ENCODE measurements at places on chromosomes 16 and 17. TPM values are rescaled to one million over a fixed set of nuclear protein-coding genes. Genes with fewer than 3 reads are reported as not detected.

Gene UNC13D
- total RNA-seq, result 8.4 TPM

DNA sequence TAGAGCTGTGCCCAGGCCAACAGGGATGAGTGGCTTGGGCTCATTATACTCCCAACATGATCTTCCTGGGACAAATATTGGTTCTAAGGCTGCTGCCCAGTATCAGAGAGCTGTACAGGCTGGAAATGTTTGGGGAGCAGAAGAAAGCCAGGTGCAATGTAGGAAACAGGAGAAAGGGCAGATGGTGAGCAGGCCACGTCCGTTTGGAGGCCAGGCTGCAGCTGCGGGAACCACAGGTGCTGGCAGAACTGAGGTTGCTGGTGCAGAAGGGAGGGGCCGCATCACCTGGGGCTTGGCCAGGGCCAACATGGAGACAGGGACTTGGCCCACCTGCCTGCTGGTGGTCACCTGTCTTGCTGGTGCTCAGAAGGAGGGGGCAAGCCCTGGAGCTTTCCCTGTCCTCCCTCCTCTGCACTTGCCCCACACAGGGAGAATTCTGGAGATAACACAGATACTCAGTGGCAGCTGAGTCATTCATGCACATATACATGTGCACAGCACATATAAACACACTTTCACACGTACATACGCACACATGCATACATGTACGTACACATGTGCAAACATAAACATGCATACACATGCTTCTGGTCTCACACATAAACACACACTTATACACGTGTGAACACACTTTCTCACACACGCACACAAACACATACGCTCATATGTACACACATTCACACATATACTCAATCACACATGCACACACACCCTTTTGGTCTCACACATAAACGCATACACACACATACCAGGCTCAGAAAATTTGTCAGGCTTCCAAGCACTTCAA, 67.7 kb downstream of the WSCD1 start:
- no peaks in the 10 kb centered on the region for H3K27me3 ChIP-seq
- H3K4me1 ChIP-seq, result peaks cover 25% of the 10 kb centered on the region
- DNase-seq, result no peak

- peaks cover 2% of the 10 kb centered on the region for H3K4me1 ChIP-seq
- no peak overlapping the region for H3K27ac ChIP-seq
- H3K27me3 ChIP-seq, result no peaks in the 10 kb centered on the region
- no peak overlapping the region for H3K4me3 ChIP-seq
Measured at GRCh38 chr17:18191236-18191667, 7.6 kb downstream of the ALKBH5 start.

DNA sequence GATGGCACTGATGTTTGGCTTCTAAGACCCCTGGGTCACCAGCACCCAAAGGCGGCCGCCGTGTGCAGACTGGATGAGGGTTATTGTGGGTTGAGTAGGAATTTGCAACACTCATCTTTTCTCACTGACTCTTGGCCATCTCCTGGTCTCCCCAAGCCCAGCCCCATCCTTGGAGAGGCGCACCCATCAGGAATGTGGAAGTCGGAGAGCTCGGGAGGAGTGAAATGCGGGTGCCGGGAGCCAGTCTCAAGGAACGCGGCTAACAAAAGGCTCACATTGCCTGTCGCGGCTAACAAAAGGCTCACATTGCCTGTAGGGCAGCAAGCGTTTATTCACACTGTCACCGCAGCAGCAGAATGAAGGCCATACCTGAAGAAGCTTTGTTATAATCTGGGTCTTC, 248.6 kb downstream of the FOXL1 start:
- H3K27ac ChIP-seq, result no peak overlapping the region
- no peaks in the 10 kb centered on the region for H3K36me3 ChIP-seq
- peaks cover 13% of the 10 kb centered on the region for H3K4me1 ChIP-seq
- no peak overlapping the region for H3K4me3 ChIP-seq

DNA sequence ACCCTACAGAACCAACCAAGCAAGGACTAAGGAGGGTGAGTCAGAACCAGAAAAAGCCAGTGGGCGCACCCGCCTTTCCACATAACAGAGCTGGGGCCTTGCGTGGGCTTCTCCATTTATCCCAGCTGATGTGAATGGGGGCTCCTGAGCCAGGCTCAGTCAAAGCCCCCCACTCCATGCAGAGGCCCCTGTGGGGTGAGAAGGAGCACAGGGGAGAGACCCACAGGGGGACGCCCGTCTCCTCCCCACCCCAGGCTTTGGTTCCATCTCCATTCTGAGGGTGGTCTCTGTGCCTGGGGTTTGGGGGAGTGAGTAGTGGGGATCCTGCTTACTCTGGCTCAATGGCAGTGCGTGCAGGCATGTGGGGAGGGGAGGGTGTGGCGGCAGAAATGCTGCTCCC, 210.1 kb upstream of the TNRC6C start:
- no peak overlapping the region for H3K4me3 ChIP-seq
- H3K27me3 ChIP-seq, result peaks cover 4% of the 10 kb centered on the region

DNA sequence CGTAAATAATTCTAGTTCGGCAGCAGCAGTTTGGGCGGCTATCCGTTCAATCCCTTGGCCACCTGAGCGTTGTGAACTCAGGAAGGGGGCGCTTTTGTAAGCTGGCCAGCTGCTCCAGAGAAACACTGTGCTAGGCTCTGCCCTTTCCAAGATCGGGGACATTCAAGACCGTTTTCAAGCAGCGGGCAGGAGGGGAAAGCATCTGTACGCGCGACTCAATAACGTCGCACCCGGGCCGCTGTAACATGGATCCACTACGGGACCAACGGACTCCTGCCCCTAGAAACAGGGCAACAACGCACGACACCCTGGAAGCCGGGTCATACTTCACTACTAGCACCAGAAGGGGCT, 463 bp downstream of the TOP2A start:
- DNase-seq, result no peak
- peak overlapping the region; percentile 97 for H3K4me3 ChIP-seq
- peaks cover 2% of the 10 kb centered on the region for H3K4me1 ChIP-seq
- H3K27me3 ChIP-seq, result no peaks in the 10 kb centered on the region
- H3K27ac ChIP-seq, result peak overlapping the region; percentile 55
- H3K36me3 ChIP-seq, result peaks cover 21% of the 10 kb centered on the region

DNA sequence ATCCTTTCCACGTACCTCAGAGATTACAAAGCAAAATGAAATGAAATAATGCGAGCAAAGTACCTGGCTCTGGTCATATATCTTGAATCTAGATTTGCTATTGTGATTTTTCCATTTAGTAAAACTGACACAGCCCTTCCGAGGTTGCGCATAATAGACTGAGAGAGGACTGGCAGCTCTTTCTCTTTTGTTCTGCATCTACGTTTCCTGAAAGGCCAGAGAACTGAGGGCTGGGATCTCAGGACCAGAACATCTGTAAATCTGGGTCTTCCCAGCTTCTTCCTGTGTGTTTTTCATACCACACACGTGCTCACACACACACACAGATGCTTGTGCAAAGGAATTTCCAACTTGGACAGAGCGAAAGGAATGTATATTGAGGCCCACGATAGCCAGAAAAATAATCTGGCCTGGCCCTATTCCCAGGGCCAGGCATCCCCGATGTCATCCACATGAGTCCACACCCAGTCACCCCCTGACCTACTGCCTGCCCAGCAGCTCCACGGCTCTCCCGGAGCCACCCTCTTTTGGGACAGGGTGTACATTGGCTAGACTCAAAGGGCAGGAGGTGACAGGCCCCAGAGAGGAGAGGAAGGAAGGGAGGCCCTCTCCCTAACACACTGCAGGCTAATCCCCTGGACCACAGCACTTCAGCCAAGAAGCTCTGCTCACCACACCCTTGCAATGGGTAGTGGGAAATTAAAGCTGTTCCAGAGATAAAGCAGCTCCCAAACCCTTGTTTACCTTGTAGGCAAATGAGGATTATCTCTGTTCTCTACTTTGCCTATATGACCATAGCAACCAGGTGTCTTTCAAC, 41.8 kb downstream of the NOL11 start:
- no peaks in the 10 kb centered on the region for H3K27me3 ChIP-seq
- no peaks in the 10 kb centered on the region for H3K4me1 ChIP-seq
- H3K27ac ChIP-seq, result no peak overlapping the region
- DNase-seq, result no peak
- H3K4me3 ChIP-seq, result no peak overlapping the region

Gene SMPD3
- total RNA-seq, result 1.3 TPM

Gene USP31
- 19.0 TPM for total RNA-seq

- H3K4me1 ChIP-seq, result peaks cover 7% of the 10 kb centered on the region
- no peak for DNase-seq
- H3K36me3 ChIP-seq, result no peaks in the 10 kb centered on the region
- H3K27ac ChIP-seq, result no peak overlapping the region
- peaks cover 29% of the 10 kb centered on the region for H3K27me3 ChIP-seq
- peak overlapping the region; percentile 33 for H3K4me3 ChIP-seq
Measured at GRCh38 chr16:88939972-88940861, 36.8 kb downstream of the CBFA2T3 start.

Gene EMP2
- 22.6 TPM for total RNA-seq

GRCh38 chr17:12290207-12290606, 269.5 kb downstream of the MAP2K4 start:
- DNase-seq, result no peak
- H3K4me1 ChIP-seq, result no peaks in the 10 kb centered on the region
- no peak overlapping the region for H3K4me3 ChIP-seq
- no peaks in the 10 kb centered on the region for H3K36me3 ChIP-seq
- no peak overlapping the region for H3K27ac ChIP-seq

GRCh38 chr16:6247775-6248174, 1084.9 kb upstream of the RBFOX1 start:
- H3K36me3 ChIP-seq, result no peaks in the 10 kb centered on the region
- no peak overlapping the region for H3K4me3 ChIP-seq
- no peaks in the 10 kb centered on the region for H3K4me1 ChIP-seq
- DNase-seq, result peak; percentile 8

DNA sequence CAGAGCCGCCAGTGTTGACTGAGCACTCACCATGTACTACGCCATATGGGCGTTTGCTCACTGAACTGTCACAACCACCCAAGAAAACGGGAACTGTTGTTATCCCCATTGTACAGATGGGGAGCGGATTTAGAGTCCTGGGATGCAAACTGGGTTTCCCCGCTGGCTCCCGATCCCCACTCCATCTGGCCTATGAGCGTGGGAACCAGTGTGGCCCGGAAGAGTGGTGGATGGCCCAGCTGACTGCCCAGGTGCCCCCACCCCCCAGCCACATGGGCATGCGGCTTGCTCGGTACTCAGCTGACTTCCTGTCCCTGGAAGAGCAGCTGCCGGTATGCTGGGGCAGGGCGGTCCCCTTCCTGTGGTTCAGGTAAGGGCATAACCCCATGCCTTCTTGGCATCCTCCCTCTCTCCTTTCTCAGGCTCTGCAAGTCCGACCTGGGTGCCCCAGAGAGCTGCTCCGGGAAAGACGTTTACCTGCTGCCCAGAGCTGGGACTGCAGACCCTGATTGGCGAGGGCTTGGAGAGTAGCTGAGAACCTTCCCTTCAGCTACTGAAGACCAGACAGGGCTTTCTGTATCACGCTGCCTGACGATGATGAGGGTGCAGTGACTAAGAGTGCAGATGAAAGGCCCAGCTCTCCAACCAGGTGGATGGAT, 16.2 kb downstream of the SOCS3 start:
- no peak for DNase-seq
- no peaks in the 10 kb centered on the region for H3K36me3 ChIP-seq
- H3K27me3 ChIP-seq, result peaks cover 5% of the 10 kb centered on the region
- no peak overlapping the region for H3K27ac ChIP-seq
- no peak overlapping the region for H3K4me3 ChIP-seq

DNA sequence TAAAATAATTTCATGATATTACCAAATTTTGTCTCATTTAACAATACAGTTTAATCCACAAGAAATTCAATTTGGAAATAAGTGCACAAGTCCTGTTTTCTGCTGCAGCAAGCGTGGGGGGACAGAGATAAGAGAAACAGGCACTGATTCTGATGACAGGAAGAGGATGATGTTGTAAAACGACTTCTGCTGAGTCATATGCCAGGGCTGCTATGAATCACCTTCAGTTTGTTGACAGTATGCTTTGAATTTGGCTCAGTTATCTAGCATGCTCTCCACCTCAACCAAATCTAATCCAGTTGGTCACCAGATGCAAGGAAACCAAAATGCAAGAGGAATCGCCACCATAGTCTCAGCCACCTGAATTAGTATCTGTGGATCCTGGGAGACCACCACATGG, 244.1 kb upstream of the MON1B start:
- no peak for DNase-seq
- 0 out of 2 replicates have a peak, but pooled peaks cover 3% of the 10 kb centered on the region for H3K4me1 ChIP-seq
- no peak overlapping the region for H3K4me3 ChIP-seq
- no peaks in the 10 kb centered on the region for H3K36me3 ChIP-seq
- H3K27ac ChIP-seq, result no peak overlapping the region

GRCh38 chr17:79788989-79789942, 7.6 kb downstream of the CBX8 start:
- H3K4me3 ChIP-seq, result peak overlapping the region; percentile 18
- no peak overlapping the region for H3K27ac ChIP-seq
- peaks cover 39% of the 10 kb centered on the region for H3K4me1 ChIP-seq
- peaks cover 7% of the 10 kb centered on the region for H3K36me3 ChIP-seq

DNA sequence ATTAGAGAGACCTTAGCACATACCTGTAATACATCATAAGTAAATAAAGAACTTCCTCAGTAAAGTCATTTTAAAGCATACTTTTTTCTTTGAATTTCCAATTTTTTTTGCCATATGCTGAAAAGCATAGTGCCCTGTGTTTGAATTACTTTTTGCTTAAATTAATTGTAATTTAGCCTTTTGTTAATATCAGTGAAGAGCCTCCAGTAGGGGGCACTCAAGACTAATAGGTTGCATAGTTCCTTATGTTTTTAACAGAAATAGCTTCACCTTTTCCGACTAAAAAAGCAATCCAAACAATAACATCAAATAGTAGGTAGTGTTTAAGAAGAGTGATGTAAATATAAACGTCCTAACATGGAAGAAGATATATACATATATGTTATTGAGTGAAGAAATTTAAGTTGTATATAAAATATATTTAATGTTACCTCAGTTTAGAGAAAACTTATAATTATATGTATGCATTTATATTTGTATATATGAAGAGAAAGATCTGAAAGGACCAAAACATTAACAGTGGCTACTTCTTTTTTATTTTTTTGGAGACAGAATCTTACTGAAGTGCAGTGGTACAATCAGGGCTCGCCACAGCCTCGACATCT, 18.6 kb downstream of the RAD51C start:
- no peaks in the 10 kb centered on the region for H3K27me3 ChIP-seq
- DNase-seq, result no peak
- H3K4me3 ChIP-seq, result no peak overlapping the region
- no peaks in the 10 kb centered on the region for H3K4me1 ChIP-seq
- no peak overlapping the region for H3K27ac ChIP-seq
- 0 out of 2 replicates have a peak, but pooled peaks cover 2% of the 10 kb centered on the region for H3K36me3 ChIP-seq

Gene CNGB1
- total RNA-seq, result not detected

DNA sequence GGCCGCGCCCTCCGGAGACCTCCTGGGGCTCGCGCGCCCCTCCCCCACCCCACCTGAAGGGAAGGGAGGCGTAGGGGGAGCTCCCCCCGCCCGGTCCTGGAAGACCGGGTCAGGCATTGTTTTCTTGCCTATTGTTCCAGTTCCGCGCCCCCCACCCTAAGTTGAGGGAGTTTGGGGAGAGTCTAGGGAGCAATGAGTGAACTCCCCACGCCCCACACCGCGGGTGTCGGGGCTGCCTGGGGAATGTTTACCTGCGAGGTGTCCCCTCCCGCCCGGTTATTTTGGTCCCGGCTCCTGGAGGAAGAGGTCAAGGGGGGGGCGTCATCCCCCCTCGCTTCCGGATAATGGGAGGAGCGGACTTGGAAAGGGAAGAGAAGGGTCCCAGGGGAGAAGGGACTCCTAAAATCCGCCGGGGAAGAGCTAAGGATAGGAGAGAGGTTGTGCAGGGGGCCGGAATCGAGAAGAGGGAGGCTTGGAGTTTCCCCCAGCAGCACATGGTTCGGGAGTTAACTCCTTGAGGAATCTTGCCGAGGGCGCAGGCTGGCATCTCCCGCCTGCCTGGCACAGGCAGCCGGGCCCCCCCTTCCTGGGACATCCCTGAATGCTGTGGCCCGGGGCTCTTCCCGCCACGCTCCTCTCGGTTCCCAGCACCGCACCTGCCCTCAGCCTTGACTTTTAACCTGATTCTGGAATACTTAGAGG, 881 bp downstream of the MLLT6 start:
- H3K4me3 ChIP-seq, result peak overlapping the region; percentile 76
- H3K4me1 ChIP-seq, result peaks cover 14% of the 10 kb centered on the region
- H3K27ac ChIP-seq, result no peak overlapping the region
- H3K36me3 ChIP-seq, result no peaks in the 10 kb centered on the region

Gene HBQ1
- 1.4 TPM for total RNA-seq
